ENCODE measurements at places on chromosomes 1 and 21.

- no peak for DNase-seq
These were observed 35.2 kb upstream of the EDN2 start for GRCh38 chr1:41519667-41520066.

DNA sequence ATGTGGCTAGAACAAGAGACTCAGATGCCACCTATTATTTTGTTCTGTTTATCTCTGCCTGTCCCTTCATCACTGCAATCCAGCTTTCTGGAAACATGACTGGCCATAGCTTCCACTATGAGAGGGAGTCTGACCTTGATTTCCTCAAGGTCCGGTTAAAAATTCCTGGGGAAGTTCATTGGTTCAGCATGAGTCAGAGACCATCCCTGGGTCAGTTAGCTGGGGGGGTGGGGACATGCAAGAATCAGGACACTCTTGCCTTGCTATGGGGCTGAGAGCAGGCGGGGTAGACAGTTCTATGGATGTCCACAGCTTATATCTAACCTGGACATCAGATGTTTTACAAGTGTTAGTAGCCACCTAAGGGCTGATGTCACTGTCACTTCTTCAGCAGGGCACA lies 81.1 kb downstream of the TENT5C start:
- DNase-seq: no peak

GRCh38 chr1:5977494-5978444 lies 14.5 kb downstream of the NPHP4 start:
- DNase-seq: no peak

GRCh38 chr1:174894117-174894762 lies 105.5 kb upstream of the CACYBP start:
- no peak for DNase-seq

DNA sequence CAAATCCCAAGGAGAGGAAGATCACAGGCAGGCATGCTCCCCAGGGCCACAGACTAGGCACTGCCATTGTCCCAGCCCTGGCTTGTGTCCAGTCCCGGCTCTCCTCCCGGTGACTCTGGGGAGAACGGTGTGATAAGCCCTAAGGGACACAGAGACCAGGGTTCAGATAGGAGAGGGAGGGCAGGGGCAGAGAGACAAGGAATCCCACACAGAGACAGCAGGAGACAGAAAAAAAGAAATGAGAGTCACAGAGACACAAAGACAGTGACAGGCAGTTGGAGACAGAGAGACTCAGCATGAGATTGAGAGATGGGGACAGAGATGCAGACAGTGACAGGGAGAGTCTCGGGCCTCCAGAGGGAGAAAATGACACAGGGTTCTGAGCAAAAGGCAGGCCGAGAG lies 361 bp downstream of the INSRR start:
- DNase-seq: no peak

All from cerebellum (tissue), 4 donors.